NAMALWA (cell line): ENCODE measurements at places on chromosomes 7 and 10.

DNA sequence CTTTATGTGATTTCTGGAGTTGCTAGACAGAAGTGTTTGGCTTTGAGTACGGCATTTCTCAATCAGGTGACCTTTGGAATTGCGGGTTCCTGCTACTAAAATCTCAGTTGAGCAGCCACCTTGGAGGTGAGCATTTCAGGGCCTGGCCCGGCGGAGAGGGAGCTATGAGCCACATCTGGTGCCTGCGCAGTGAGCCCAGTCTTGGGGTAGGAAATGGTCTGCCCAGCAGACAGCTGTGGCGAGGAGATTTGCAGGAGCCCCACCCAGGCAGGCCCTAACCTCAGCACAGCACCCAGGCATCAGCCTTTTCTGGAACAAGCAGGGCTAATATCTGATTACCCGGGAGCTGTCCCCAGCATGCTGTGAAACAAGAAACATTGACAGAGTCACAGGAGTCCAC is 547.9 kb upstream of the FOXK1 start:
- no peak for DNase-seq

- DNase-seq: no peak
Observed at GRCh38 chr10:124650820-124651401, 93.3 kb downstream of the FAM53B start.

DNA sequence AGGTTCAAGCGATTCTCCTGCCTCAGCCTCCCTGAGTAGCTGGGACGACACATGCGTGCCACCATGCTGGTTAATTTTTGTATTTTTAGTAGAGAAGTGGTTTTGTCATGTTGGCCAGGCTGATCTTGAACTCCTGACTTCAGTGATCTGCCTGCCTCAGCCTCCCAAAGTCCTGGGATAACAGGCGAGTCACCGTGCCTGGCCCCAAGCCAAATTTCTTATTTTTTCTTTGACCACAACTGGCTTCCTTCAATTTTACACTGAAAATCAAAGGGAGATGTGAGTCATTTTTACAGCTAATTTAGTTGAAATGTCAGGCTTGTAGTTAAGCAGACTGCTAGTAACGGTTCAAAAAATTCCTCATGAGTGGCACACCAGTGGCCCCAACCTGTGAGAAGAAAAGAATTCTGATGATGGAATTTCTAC is 7.8 kb downstream of the RNF216 start:
- no peak for DNase-seq

DNA sequence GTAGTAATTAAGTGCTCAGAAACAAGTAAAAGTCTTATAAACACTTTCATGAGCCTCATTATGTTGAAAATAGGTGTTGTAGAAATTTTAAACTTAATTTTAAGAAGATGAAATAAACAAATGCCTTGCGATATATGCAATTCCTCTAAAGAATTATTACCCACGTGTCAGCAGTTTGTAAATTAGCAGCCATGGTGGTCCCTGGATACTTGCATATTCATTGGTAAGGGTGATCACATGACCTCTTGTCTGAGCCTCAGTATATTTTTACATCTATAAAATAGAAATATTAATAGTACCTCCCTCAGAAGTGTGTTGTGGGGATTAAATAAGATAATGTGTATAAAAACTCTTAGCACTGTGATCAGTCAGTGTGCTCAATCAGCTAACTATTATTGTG is 141.5 kb upstream of the SVIL start:
- DNase-seq: no peak

DNA sequence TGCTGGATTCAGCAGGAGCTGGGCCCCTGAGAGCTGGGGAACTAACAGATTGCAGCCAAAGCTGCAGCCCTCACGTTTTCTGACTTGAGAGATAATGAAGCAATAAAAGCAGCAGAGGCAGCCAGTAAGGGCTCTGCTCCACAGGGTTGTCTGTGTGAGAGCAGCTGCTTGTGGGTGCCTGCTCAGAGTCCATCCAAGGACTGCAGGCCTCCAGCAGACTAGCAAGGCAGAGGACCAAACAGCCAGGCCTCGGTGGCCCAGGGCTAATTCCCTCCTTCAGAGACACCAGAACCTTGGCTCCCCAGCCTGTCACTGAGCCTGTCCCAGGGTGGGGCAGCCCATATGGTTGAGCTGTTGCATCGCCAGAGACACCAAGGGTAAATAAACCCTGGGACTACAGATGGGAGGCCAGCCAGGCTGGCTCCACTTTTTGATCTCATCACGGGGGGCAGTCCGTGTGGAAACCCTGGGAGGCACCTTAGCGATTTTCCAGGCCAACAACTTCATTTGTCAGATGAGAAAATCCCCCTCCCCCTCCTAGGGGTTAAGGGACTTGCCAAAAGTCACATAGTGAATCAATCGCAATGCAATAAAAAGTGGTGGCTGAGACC is 229.2 kb downstream of the WDR11 start:
- DNase-seq: no peak

GRCh38 chr10:84256510-84257342 is 11.9 kb downstream of the RGR start:
- DNase-seq: peak; percentile 47

GRCh38 chr10:128373071-128373749 is 247.0 kb upstream of the MKI67 start:
- DNase-seq: peak; percentile 24

DNA sequence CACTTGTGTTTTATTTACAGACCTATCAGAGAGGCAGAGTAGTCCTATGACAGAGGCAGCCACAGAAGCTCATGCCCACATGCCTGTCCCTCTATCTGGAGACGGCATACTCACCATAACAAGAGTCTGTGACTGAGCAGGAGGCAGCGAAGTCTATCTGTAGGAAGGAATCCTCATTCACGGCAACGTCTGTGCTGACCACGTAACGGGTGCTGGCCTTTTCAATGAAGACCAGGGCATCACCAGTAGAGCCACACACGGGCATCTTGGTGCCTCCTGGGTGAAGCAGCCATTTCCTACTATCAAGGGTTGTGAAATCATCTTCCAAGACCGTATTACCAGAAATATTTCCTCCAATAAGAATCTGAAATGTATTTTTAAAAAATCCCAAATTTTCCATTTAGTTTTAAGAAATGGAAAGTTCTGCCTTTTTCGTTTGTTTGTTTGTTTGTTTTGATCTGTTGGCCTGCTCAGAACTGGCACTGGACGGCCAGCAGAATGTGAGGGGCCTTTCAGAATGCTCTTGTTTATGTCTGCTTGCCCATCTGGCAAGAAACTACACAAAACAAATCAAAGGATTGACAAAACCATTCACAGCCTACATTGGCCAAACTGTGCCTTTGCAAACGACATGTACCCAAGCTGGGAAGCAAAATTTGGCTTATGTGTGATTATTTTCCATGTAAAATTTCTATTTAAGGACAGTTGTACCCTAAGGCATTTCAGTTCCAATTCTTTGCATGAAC is 93.1 kb upstream of the SLC26A5 start:
- no peak for DNase-seq

GRCh38 chr7:21565614-21566013 is 22.8 kb downstream of the DNAH11 start:
- DNase-seq: no peak

GRCh38 chr10:31207636-31208035 is 111.4 kb upstream of the ZEB1 start:
- DNase-seq: no peak

GRCh38 chr10:53395449-53395848 is 622.9 kb upstream of the MBL2 start:
- DNase-seq: no peak

- no peak for DNase-seq
Observed at GRCh38 chr10:71156436-71156835, 55.9 kb upstream of the UNC5B start.

GRCh38 chr7:108329514-108329913 is 126.7 kb downstream of the NRCAM start:
- no peak for DNase-seq

DNA sequence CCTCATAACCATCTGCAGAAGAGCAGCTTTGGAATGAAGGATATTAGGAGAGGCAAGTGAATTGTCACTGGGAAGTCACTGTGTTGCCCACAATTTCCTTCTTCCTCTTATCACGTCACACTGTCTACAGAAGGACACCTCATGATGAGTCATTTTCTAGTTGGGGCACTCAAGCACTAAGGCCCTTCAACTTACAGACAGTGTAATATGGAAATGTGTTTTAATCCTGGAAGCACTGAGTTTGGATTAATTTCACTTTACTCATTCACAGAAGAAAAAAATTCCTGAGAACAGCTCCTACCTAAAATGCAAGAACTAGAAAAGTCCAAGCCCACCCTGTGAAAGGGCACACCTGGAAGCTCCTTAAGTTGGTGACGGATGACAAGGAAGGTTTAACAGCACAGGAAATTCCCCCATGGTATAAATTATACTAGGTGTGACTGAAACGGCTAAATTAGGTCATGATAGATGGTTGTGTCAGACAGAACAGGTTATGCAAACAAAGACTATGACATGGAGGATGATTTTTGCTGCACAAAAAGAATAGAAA is 56.6 kb downstream of the PARD3 start:
- DNase-seq: peak; percentile 6

DNA sequence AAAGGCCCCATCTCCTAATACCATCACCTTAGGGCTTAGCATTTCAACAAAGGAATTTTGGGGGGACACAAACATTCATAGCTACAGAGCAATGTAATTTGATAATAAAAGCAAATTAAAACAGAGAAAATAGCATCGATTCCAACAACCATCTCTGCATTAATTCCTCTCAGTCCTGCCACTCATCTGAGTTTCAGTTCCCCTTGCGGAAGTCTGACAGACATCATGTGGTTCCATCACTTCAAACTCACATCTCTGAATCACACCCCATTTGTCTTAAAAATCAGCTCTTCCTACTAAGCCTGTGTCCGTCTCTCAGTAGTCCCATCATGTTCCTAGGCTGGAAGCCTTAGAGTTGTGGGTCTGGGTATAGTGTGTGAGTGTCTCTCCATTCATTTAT is 3.6 kb downstream of the ADCK2 start:
- peak; percentile 90 for DNase-seq

DNA sequence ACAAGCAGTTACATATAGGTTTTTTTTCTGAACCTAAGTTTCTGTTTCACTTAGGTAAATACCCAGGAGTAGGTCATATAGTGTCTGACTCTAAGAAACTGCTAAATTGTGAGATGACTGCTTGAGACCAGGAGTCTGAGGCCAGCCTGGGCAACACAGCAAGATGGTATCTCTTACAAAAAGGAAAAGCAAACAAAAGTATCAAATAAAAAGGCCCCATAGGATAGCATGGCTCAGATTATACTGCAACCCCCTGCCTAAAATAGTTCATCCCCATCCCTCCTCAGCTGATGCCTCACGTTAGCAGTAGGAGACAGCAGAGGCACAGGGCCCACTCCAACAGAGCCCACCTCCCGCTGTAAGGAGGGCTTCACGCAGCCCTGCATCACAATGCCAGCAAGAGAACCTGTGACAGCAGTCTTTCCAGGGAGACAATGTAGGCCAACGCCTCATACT is 90.3 kb downstream of the SRPK2 start:
- DNase-seq: no peak

GRCh38 chr7:26390016-26390415 is 98.4 kb downstream of the SNX10 start:
- DNase-seq: no peak

DNA sequence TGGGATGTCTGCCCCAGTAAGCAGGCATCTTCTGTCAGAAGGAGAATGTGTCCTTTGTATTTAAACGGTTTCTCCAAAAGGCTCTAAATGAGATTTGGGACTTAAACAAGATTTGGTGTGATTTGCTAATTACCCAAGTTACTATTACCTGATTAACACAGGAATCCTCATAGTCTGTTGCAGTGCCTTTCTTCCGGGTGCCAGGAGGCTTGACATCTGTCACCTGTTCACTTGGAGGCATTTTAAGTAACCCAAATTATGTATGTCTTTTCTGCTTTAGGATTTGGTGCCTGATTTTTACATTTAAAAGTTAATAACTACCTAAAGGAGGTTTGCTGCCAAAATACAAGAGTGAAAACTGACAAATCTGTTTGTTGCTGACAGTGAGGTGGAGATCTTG is 587.9 kb upstream of the GALNT17 start:
- no peak for DNase-seq

GRCh38 chr7:133688483-133689239 is 435.8 kb downstream of the EXOC4 start:
- DNase-seq: no peak

DNA sequence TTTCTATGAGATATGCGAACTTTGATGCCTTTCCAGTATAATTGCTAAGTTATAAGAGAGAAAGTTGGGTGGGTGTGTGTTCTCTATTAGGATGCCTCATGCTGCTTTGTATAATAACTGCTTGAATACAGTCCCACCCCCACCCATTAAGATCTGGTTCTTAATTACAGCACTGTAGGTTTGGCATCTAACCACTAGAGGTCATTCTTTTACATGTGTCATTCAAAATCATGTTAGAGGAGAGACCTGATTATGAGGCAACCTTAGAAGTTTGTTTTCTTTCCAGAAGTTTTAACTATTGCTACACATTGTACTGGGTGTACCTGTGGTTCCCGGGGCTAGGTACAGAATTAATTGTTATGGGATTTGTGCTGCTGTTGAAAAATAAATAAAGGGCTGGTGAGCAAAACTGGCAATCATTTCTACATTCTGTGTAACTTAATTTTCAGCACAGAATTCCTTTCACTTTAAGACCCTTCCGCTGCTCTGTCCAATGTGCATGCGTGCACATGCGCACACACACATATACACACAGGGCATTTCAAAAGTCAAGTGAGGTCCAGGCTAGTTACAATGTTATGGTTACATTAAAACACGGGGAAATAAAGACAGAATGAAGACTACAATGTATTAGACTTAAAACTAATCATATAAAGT is 1156.3 kb downstream of the SORCS3 start:
- peak; percentile 59 for DNase-seq

DNA sequence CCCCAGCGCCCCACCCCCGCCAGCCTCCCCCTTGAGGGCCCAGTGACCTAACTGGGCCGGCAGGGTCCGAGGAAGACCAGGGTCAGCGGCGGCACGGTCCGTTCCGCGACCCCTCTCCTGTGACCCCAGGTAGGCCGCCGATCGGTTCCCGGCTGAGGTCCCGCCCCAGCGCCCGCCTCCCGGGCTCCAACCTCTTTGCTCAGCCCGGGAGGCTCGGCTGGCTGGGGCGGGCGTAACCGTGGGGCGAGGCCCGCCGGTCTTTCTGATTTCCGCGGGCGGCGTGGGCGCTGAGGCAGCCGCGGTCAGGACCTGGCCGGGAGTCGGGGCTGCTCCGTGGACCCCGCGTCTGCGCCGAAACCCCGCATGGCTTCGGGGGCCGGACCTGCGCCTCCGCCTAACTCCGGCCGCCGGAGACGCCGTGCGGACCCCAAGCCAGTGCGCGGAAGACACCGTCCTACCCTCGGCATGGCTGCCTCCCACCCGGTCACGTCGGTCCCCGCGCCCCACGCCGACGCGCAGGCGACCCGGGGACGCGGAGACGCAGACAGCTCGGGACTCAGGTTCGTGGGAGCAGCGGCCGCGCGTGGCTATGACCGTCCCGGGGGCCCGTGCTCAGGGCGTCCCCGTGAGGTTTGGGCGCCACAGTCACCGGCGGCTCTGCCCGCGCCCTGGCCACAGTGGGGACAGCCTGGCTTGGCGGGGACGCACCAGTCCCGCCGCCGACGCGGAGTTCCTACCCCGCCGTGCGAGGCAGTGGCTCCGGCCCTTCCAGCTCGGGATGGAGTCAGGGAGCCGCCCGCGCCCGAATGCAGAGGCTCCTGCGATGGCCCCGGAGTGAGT is 1.0 kb upstream of the VENTX start:
- DNase-seq: no peak

- DNase-seq: no peak
Observed at GRCh38 chr10:47349516-47349915, 1.4 kb downstream of the RBP3 start.

GRCh38 chr10:118804262-118804773 is 49.5 kb upstream of the CACUL1 start:
- no peak for DNase-seq
